Activated naive CD4-positive, alpha-beta T cell treated with anti-CD3 and anti-CD28 coated beads, Interleukin-2, amount 50 U/mL, for 72 hours (primary cell): ENCODE measurements at places on chromosomes 11 and 22.

GRCh38 chr11:27914080-27914479 is 193.9 kb downstream of the KIF18A start:
- DNase-seq = no peak

- no peak for DNase-seq
Measured at GRCh38 chr11:103585911-103586310, 450.5 kb upstream of the DDI1 start.

- DNase-seq = no peak
Measured at GRCh38 chr22:41360126-41360525, 21.6 kb upstream of the TEF start.

GRCh38 chr22:45804986-45805325 is 133.3 kb downstream of the ATXN10 start:
- DNase-seq = no peak
